Neural crest cell (in vitro differentiated cells): ENCODE measurements at places on chromosomes 7 and 10. TPM values are rescaled to one million over a fixed set of nuclear protein-coding genes. Genes with fewer than 3 reads are reported as not detected.

Gene HEPACAM2
- total RNA-seq = not detected in 2 replicates

Gene CAV1
- total RNA-seq = 3.7 and 5.3 TPM in 2 replicates

Gene TET1
- 27.7 and 30.0 TPM in 2 replicates for total RNA-seq

Gene PRF1
- not detected in 2 replicates for total RNA-seq

Gene ARHGAP22
- total RNA-seq = 5.2 and 7.5 TPM in 2 replicates

Gene CDC14C
- not detected in 2 replicates for total RNA-seq

Gene C10orf143
- 2.7 TPM in 2 replicates for total RNA-seq

Gene UPK3B
- 0.77 TPM in 1 of 2 replicates, not detected in the other for total RNA-seq

Gene GRID1
- total RNA-seq = 1.1 and 1.2 TPM in 2 replicates

Gene AKR1D1
- total RNA-seq = not detected in 2 replicates
